ENCODE measurements at places on chromosomes 12 and 14. TPM values are rescaled to one million over a fixed set of nuclear protein-coding genes. Genes with fewer than 3 reads are reported as not detected.

The KRT72 gene
- total RNA-seq, result not detected

The GABARAPL1 gene
- total RNA-seq, result 88.9 TPM

The BMAL2 gene
- total RNA-seq, result 1.9 TPM

The CMTM5 gene
- total RNA-seq, result not detected

The ACRBP gene
- not detected for total RNA-seq

The HNF1A gene
- not detected for total RNA-seq

The RNF212B gene
- not detected for total RNA-seq

The PUS7L gene
- 15.3 TPM for total RNA-seq

The WDR20 gene
- total RNA-seq, result 24.2 TPM

The NUBPL gene
- 26.8 TPM for total RNA-seq

The MYF5 gene
- not detected for total RNA-seq

The CFAP54 gene
- 0.20 TPM for total RNA-seq
